Mesothelial cell of epicardium (in vitro differentiated cells): ENCODE measurements at places on chromosomes 16 and 17.

GRCh38 chr17:17154981-17155380, 51.2 kb downstream of the PLD6 start:
- no peaks in the 10 kb centered on the region for H3K4me1 ChIP-seq
- H3K27ac ChIP-seq, result no peak overlapping the region
- H3K36me3 ChIP-seq, result peaks cover 37% of the 10 kb centered on the region

GRCh38 chr17:31544186-31544585, 152.7 kb downstream of the RAB11FIP4 start:
- no peak overlapping the region for H3K27ac ChIP-seq
- H3K36me3 ChIP-seq, result no peaks in the 10 kb centered on the region
- no peak overlapping the region for H3K4me3 ChIP-seq
- DNase-seq, result no peak

DNA sequence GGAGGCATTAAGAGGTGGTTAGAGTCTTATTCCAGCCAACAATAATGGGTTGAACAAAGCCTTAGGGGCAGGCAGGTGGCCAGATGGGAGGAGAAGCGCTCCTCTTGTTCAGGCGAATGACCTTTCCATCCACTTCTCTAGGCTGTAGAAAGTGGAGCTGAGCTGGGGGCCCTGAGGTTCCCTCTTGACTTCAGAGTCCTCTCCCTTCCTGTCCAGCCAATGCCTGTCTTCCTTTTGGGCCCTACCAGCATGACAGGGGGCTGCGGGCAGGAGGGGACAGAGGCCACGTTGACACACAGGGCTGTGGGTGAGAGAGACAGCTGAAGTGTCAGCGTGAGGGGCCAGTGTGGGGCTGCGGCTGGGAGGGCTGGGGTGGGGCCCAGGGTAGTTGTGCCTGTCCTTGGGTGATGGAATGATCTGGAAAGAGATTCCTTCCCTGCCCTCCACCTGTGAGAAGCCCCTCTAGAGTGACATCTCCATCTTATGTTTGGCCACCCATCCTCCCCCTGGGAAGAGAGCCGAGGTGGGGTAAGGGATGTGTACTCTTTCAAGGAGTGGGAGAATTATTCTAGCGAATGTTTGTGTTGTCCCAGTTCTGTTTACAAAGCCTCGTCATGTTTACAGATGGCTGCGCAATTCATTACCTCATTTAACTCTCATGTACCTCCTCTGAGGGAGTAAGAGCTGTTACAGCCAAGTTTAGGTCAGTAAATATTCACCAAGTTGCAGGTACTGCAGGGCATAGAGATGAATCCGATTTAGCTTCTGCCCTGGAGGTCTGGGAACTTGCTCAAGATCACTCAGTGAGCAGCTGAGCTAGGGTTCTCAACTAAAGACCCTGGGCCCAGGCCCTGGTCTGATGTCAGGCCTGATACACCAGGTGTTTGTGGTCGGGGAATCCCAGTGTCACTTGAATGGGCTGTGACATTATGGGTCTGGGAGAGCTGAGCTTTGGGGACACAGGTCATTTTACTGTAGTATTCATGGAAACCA, 3.3 kb downstream of the ERBB2 start:
- no peak for DNase-seq
- H3K27me3 ChIP-seq, result no peaks in the 10 kb centered on the region
- no peak overlapping the region for H3K4me3 ChIP-seq
- peaks cover 6% of the 10 kb centered on the region for H3K36me3 ChIP-seq
- peak overlapping the region; percentile 2 for H3K27ac ChIP-seq

DNA sequence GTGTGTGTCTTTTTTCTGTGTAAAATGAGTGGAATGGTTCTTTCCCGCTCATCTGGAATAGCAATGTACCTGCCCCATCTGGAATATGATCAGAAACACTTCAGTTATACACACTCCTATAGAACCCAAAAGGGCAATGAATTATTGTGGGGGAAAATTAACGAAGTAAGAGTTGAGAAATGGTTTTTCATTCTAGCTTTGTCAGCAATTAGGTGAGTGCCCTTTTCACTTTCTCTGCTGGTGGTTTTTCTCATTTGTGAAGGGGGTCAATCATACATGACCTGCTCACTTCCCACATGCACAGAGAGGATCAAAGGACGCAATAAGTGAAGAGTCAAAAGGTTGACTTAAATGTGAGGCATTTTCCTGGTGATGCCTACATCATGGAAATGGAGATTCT, 168.0 kb downstream of the HS3ST3B1 start:
- H3K36me3 ChIP-seq, result no peaks in the 10 kb centered on the region
- H3K27ac ChIP-seq, result no peak overlapping the region
- no peak for DNase-seq
- H3K4me1 ChIP-seq, result peaks cover 4% of the 10 kb centered on the region
- H3K27me3 ChIP-seq, result peaks cover 2% of the 10 kb centered on the region

GRCh38 chr17:50110591-50111349, 15.6 kb downstream of the PDK2 start:
- no peak overlapping the region for H3K27ac ChIP-seq
- no peak overlapping the region for H3K4me3 ChIP-seq
- H3K4me1 ChIP-seq, result peaks cover 5% of the 10 kb centered on the region
- DNase-seq, result no peak
- H3K27me3 ChIP-seq, result peaks cover 5% of the 10 kb centered on the region

DNA sequence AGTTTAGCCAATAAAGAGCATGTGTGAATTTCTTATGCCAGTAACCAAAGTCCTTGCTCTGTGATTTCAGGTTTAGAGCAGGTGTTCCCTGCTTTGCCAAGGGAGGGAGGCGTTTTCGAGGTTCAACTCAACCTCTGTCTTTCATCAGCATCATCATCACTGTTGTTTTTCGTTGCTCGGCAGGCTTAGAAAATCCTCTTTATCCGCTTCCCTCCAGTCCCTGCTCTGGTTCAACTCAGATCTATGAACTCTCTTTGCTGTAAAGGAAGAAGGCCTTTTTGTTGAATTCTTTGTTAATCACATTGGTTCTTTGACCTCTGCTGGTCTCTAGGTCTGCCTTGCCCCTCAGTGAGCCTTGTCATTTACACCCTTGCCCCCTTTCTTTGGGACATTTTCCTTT, 243.9 kb upstream of the RBFOX1 start:
- no peak overlapping the region for H3K4me3 ChIP-seq
- no peak for DNase-seq
- H3K4me1 ChIP-seq, result no peaks in the 10 kb centered on the region
- peaks cover 66% of the 10 kb centered on the region for H3K27me3 ChIP-seq
- H3K27ac ChIP-seq, result no peak overlapping the region

- H3K27ac ChIP-seq, result peak within 1 kb of the TSS; percentile 88
- H3K4me3 ChIP-seq, result peak within 1 kb of the TSS; percentile 9
- peaks cover 9% of the 10 kb centered on the region for H3K4me1 ChIP-seq
- no peaks in the 10 kb centered on the region for H3K27me3 ChIP-seq
These were observed at the start of gene BCO1 for GRCh38 chr16:81238296-81239011. BCO1 (plus strand) TSS chr16:81238689; CDS start chr16:81238909, 220 bp downstream.

- H3K4me3 ChIP-seq, result no peak overlapping the region
- peak overlapping the region; percentile 75 for H3K27ac ChIP-seq
- H3K4me1 ChIP-seq, result peaks cover 70% of the 10 kb centered on the region
- peaks cover 8% of the 10 kb centered on the region for H3K36me3 ChIP-seq
- no peak for DNase-seq
These were observed 14.1 kb downstream of the NXN start for GRCh38 chr17:965311-965989.

GRCh38 chr17:48352630-48353029, 77.4 kb downstream of the SKAP1 start:
- H3K4me3 ChIP-seq, result no peak overlapping the region
- no peak overlapping the region for H3K27ac ChIP-seq
- DNase-seq, result no peak
- H3K4me1 ChIP-seq, result peaks cover 9% of the 10 kb centered on the region
- peaks cover 1% of the 10 kb centered on the region for H3K36me3 ChIP-seq

- H3K27ac ChIP-seq, result peak overlapping the region; percentile 99
- DNase-seq, result no peak
- H3K27me3 ChIP-seq, result no peaks in the 10 kb centered on the region
- H3K4me3 ChIP-seq, result peak overlapping the region; percentile 95
- H3K36me3 ChIP-seq, result peaks cover 3% of the 10 kb centered on the region
These were observed 504 bp upstream of the GOSR1 start for GRCh38 chr17:30476726-30477082.

DNA sequence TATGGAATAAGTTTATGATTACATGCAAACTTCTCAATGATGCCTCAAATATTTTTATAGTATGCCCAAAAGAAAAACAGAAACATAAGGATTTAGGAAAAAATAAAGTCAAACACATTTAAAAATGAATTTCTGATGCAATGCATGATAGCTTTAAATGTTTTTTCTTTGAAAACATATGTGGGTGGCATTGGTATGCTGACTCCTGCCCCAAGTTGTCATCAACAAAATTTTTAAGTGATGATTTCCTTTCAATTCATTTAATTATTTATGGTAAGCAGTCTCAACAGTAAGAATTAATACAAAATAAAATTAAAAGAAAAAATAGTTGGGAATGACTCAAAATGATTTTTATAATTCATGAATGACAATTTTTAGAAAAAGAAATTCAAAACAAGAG, 104.9 kb downstream of the CEP112 start:
- peaks cover 43% of the 10 kb centered on the region for H3K36me3 ChIP-seq
- H3K4me1 ChIP-seq, result no peaks in the 10 kb centered on the region
- H3K27me3 ChIP-seq, result no peaks in the 10 kb centered on the region
- H3K27ac ChIP-seq, result no peak overlapping the region
- DNase-seq, result no peak

DNA sequence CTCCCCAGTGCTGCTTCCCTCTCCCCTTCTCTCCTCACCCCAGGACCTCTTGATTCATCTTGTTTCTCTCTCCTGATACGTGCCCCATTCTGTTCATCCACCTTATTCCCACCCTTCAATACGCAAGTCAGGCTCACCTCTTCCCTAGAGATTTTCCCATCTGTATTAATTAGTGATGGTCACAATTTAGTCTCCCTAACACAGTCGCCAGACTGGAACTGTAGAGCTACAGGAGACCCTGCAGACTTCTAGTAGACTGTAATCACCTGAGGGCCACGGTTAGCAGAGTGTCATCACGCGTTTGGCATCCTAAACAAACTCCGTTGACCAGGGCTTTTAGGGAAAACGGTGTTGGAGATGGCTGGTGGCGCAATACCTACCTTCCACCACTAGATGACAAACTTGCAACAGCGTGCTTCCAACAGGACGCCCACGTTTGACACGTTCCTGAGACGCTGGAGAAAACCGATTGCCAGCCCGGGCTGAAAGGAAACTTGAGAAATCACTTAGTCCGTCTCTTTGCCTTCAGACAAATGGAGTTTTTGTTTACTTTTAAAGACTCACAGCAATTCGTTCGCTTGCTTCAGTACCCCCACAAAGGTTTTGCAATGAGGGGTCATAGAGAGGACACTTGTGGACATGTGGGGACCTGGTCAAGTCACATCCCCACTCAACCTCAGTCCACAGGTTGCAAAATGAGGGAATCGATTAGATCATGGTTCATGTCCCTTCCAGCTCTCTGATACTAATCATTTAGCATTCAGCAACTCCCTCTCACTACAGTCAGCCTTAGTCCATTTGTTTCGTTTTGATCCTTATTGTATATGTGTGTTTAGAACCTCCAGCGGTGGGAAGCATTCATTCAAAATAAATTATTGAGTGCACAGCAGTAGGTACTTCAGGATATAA, 20.6 kb downstream of the MYL4 start:
- peaks cover 14% of the 10 kb centered on the region for H3K4me1 ChIP-seq
- peak overlapping the region; percentile 47 for H3K27ac ChIP-seq
- H3K4me3 ChIP-seq, result peak overlapping the region; percentile 20
- peaks cover 5% of the 10 kb centered on the region for H3K27me3 ChIP-seq
- peak; percentile 79 for DNase-seq

- H3K27me3 ChIP-seq, result peaks cover 2% of the 10 kb centered on the region
- peaks cover 12% of the 10 kb centered on the region for H3K4me1 ChIP-seq
- no peak overlapping the region for H3K4me3 ChIP-seq
- H3K27ac ChIP-seq, result no peak overlapping the region
These were observed 11.5 kb upstream of the TBX4 start for GRCh38 chr17:61440697-61441096.

GRCh38 chr17:6491071-6491700, 46.9 kb downstream of the PIMREG start:
- DNase-seq, result no peak
- H3K27ac ChIP-seq, result no peak overlapping the region
- peaks cover 23% of the 10 kb centered on the region for H3K27me3 ChIP-seq
- H3K4me1 ChIP-seq, result peaks cover 7% of the 10 kb centered on the region

DNA sequence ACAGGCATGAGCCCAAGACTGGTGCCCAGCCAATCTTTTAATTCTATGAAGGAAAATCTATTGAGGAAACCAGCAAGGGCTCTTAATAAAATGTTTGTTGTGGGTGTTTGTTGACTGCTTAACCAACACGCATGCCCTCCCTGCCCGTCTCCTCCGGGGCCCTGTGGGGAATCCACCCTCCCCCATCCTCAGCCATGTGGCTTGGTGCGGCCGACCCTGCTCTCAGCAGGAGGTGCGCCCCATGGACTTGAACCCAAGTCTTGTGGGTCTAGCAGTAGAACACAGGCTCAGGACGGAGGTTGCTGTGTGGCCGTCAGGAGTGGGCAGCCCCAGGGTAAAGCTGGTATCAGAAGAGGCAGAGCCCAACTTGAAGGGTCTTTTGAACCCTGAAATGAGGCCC, 45.1 kb upstream of the MLYCD start:
- H3K4me3 ChIP-seq, result no peak overlapping the region
- H3K27me3 ChIP-seq, result peaks cover 2% of the 10 kb centered on the region
- no peaks in the 10 kb centered on the region for H3K36me3 ChIP-seq
- peaks cover 2% of the 10 kb centered on the region for H3K4me1 ChIP-seq

DNA sequence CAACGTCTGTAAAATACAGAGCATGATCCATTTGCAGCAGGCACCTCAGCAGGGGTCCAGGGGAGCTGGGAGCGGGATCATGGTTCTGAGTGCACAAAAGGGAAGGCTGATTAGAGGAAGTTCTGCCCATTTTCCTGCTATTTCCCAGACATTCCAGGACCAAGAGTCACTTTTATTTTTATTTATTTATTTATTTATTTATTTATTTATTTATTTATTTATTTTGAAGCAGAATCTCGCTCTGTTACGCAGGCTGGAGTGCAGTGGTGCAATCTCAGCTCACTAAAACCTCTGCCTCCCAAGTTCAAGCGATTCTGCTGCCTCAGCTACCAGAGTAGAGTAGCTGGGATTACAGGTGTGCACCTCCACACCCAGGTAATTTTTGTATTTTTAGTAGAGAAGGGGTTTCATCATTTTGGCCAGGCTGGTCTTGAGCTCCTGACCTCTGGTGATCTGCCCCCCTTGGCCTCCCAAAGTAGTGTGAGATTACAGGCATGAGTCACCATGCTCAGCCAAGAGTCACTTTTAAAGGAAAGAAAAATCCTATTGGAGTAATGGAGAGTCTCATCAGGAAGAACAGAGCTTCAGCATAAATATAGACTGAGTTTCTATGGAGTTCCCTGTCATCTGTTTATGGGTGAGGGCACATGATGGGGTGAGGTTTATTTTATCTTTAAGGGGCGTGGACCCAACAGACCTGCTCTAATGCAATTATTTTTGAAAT, 355.2 kb downstream of the HAPSTR1 start:
- no peaks in the 10 kb centered on the region for H3K4me1 ChIP-seq
- no peak overlapping the region for H3K4me3 ChIP-seq
- no peak for DNase-seq

DNA sequence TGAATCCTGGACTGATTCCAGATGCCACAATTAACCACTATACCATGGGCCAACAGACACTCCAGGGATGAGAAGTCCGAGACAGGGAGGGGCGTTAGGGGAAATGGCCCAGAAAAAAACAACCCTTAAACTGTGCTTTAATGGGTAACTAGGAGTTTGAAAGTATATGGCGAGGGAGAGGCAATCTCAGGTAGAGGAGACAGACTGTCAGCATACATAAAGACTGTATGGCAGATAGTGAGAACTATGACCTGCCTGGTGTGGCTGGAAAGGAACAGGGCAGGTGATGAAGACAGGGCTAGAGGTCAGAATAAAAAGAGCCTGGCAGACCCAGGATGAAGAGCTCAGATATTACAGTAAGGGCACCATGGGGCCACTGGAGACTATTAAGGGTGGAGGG, 8.1 kb downstream of the ZZEF1 start:
- peaks cover 12% of the 10 kb centered on the region for H3K36me3 ChIP-seq
- no peak overlapping the region for H3K27ac ChIP-seq
- no peak for DNase-seq
- H3K4me1 ChIP-seq, result no peaks in the 10 kb centered on the region
- no peak overlapping the region for H3K4me3 ChIP-seq
